Esophagus muscularis mucosa (tissue), 4 donors: ENCODE measurements at places on chromosomes 4 and X. TPM values are rescaled to one million over a fixed set of nuclear protein-coding genes. Genes with fewer than 3 reads are reported as not detected.

DNA sequence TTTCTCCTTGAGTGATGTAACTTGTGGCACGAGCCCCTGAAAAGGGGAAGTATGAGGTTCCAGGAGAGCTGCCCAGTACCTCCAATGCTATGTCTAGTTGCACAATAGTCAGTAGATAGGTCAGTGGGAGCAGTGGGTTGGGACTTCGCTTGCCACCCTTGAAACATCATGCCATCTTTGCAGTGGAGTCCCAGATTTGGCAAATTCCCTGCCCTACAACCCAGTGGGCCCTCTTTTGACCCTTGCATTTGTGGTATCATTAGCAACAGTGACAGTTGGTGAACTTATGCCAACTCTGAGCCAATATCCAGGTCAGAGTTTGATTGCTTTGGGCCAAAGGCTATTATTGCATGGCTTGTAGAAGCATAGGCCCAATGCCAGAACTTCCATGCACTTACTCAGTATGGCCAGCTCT is 12.3 kb downstream of the FHL1 start:
- no peak overlapping the region for H3K4me3 ChIP-seq
- H3K4me1 ChIP-seq: peaks cover 55% of the 10 kb centered on the region
- no peaks in the 10 kb centered on the region for H3K27me3 ChIP-seq
- peak overlapping the region; percentile 98 for H3K27ac ChIP-seq
- H3K36me3 ChIP-seq: no peaks in the 10 kb centered on the region

DNA sequence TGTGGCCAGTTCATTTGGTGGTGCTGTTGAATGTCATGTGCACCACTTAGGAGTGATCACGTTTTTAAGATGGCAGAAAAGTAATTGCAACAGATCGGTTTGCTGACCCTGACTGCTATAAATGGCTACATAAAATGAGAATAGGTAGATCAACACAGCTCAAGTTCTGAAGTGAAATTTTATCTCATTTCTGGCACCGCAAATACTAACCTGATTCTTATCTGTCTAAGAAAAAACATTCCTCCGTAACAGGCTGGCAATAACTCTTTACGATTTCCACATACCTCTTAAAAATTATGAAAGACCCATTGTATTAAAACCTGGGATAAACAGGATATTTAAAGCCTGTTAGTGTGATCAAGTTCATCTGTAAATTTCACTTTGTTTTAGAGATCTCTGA is 387.5 kb downstream of the PDGFC start:
- H3K27ac ChIP-seq: no peak overlapping the region
- H3K4me3 ChIP-seq: no peak overlapping the region
- H3K4me1 ChIP-seq: no peaks in the 10 kb centered on the region
- DNase-seq: no peak

- H3K4me3 ChIP-seq: no peak overlapping the region
- H3K27ac ChIP-seq: no peak overlapping the region
- no peaks in the 10 kb centered on the region for H3K27me3 ChIP-seq
- peak; percentile 55 for DNase-seq
- no peaks in the 10 kb centered on the region for H3K36me3 ChIP-seq
These were observed 21.8 kb downstream of the CRLF2 start for GRCh38 chrX:1190596-1191145.

GRCh38 chr4:121989715-121990114 is 37.9 kb upstream of the TRPC3 start:
- no peaks in the 10 kb centered on the region for H3K4me1 ChIP-seq
- H3K27me3 ChIP-seq: no peaks in the 10 kb centered on the region
- H3K36me3 ChIP-seq: no peaks in the 10 kb centered on the region
- H3K4me3 ChIP-seq: no peak overlapping the region
- DNase-seq: no peak

DNA sequence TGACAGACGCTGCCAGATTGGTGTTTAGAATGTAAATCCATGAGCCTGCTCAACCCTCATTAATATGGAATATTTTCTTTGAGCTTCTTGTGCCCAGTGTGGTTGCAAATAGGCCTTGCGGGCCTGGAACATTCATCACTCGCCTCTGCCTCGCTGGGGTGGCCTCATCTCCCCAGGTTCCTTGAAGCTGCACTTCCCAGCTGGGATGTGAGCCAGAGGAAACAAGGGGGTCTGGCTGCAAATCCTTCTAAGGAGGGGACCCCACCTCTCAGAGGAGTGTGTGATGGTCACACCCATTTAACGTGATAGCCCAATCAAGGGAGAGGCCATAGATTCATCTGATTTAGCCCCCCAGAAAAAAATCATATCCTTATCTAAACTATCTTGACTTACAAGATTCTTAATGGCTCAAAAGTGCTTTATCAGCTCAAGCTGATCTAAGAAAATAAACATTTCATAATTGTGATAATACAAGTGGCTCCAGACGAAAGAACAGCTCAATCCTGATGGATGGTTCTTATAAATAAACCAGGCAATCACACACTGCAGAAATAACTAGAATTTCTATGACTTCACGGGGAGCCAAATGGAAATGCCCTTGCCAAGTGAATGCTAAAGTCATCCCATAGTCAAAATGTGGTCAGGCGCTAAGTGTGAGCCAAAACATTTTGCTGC is 189.9 kb downstream of the PTTG2 start:
- no peak for DNase-seq
- no peak overlapping the region for H3K4me3 ChIP-seq
- H3K36me3 ChIP-seq: no peaks in the 10 kb centered on the region
- H3K27me3 ChIP-seq: no peaks in the 10 kb centered on the region

DNA sequence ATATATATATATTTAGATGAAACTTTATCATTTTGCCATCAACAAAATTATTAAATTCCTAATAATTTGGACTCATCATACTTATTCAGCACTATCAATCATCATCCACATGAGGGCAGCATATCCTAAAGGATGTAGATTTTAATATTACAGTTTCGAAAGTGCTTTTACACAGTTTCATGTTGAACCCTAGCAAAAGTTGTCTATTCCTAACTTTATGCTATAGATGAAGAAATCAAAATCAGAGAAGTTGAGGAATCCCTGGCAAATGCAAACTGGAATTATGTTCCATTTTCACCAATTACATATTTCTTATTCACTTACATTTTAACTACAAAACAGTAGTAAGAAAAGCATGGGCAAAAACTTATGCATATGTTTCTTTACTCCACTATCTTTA is 36.6 kb upstream of the UGT2A1 start:
- H3K4me1 ChIP-seq: no peaks in the 10 kb centered on the region
- H3K27ac ChIP-seq: no peak overlapping the region
- H3K36me3 ChIP-seq: no peaks in the 10 kb centered on the region
- H3K4me3 ChIP-seq: no peak overlapping the region
- H3K27me3 ChIP-seq: no peaks in the 10 kb centered on the region

DNA sequence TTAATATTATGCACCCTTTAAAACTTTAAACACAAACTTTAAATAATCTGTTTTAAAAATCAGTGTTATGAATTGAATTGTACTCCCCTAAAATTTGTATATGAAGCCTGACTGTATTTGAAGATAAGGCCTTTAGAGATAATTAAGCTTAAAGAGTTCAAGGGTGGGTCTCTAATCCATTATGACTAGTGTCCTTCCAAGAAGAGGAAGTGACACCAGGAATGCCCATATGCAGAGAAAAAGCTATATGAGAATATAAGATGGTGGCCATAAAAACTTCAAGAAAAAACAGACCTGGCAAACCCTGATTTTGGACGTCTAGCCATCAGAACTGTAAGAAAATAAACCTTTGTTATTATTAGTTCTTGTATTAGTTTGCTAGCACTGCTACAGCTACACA is 29.0 kb downstream of the UGT2A2 start:
- H3K27me3 ChIP-seq: no peaks in the 10 kb centered on the region
- H3K4me3 ChIP-seq: no peak overlapping the region
- DNase-seq: no peak
- no peaks in the 10 kb centered on the region for H3K36me3 ChIP-seq
- H3K27ac ChIP-seq: no peak overlapping the region

GRCh38 chr4:123589301-123589700 is 192.7 kb downstream of the SPRY1 start:
- DNase-seq: no peak
- H3K36me3 ChIP-seq: no peaks in the 10 kb centered on the region
- H3K27me3 ChIP-seq: no peaks in the 10 kb centered on the region
- H3K27ac ChIP-seq: peak overlapping the region; percentile 57

- H3K4me3 ChIP-seq: no peak overlapping the region
- no peaks in the 10 kb centered on the region for H3K4me1 ChIP-seq
- no peaks in the 10 kb centered on the region for H3K27me3 ChIP-seq
- no peaks in the 10 kb centered on the region for H3K36me3 ChIP-seq
- H3K27ac ChIP-seq: no peak overlapping the region
These were observed 19.0 kb downstream of the IGSF1 start for GRCh38 chrX:131270080-131270479.

DNA sequence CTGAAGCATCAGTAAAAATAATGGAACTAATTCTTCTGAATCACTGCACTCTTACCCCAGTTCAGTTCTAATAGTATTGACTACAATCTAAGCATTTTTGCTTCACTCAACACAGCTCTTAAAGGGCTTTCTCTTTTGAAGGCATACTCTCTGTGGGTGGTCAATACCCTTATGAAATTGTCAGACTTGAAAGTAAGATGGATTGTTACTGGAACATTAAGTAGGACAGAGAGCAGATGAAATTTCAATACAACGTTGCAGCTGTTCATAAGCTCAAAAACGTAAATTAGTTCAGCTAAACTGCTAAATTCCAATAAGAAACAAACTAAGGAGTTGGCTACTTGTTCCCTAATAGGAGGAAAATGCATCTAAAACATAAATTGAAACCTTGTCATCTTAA is 352.3 kb upstream of the TENM3 start:
- no peak for DNase-seq
- no peaks in the 10 kb centered on the region for H3K27me3 ChIP-seq
- no peak overlapping the region for H3K27ac ChIP-seq
- H3K4me1 ChIP-seq: no peaks in the 10 kb centered on the region
- no peak overlapping the region for H3K4me3 ChIP-seq

- H3K4me3 ChIP-seq: peak overlapping the region; percentile 54
- no peaks in the 10 kb centered on the region for H3K27me3 ChIP-seq
- no peak for DNase-seq
- peak overlapping the region; percentile 64 for H3K27ac ChIP-seq
- H3K36me3 ChIP-seq: no peaks in the 10 kb centered on the region
These were observed 201.9 kb upstream of the AGTR2 start for GRCh38 chrX:115968436-115969252.

- no peaks in the 10 kb centered on the region for H3K4me1 ChIP-seq
- no peak for DNase-seq
- no peaks in the 10 kb centered on the region for H3K36me3 ChIP-seq
- H3K27me3 ChIP-seq: no peaks in the 10 kb centered on the region
- H3K4me3 ChIP-seq: no peak overlapping the region
These were observed 22.8 kb downstream of the HSD17B13 start for GRCh38 chr4:87299898-87300297.

- H3K36me3 ChIP-seq: no peaks in the 10 kb centered on the region
- peak overlapping the region; percentile 36 for H3K4me3 ChIP-seq
- peak overlapping the region; percentile 70 for H3K27ac ChIP-seq
- no peaks in the 10 kb centered on the region for H3K4me1 ChIP-seq
These were observed 6.9 kb upstream of the CLOCK start for GRCh38 chr4:55553441-55554201.

GRCh38 chr4:173230062-173230461 is 61.5 kb downstream of the GALNT7 start:
- no peak overlapping the region for H3K27ac ChIP-seq
- H3K4me1 ChIP-seq: no peaks in the 10 kb centered on the region
- H3K27me3 ChIP-seq: no peaks in the 10 kb centered on the region

DNA sequence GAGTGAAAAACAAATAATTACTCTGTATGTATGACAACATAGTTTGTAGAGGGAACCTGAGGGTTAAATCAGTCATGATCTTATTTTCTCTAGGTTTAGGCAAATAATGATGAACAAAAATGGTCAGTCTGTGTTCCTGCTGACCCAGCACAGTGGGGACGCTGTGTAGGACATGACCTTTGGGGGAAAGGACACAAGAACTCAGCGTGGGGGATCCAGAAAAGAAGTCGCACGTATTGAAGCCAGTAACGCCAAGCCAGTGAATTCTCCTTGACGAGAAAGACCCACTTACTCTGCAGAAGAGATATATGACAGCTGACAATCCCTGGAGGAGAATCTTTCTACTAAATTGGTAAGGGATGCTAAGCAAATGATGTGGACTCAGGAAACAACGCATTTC is 36.6 kb downstream of the HELT start:
- H3K27ac ChIP-seq: no peak overlapping the region
- no peaks in the 10 kb centered on the region for H3K27me3 ChIP-seq
- H3K4me1 ChIP-seq: no peaks in the 10 kb centered on the region

DNA sequence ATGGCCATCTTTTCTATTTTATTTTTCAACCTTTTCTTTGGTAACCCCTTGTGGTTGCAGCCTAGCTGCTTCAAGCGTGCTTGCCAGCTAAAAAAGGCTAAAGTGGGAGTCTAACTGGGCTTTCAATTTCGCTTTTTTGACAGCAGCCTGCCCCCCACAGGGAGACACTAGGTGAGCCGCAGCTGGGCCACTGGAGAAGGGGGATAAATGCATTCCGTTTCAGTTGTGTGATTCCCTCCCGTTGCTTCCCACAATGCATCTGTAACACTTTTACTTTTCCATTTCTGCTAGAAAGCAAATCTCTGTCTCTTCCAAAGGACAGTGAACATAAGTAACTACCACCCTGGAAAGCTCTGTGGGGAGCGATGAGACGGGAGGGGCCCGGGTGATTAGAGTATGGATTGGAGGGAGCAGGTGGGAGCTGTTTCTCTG is 86.3 kb upstream of the RAPGEF2 start:
- H3K4me1 ChIP-seq: peaks cover 5% of the 10 kb centered on the region
- no peaks in the 10 kb centered on the region for H3K27me3 ChIP-seq
- H3K27ac ChIP-seq: peak overlapping the region; percentile 18
- H3K4me3 ChIP-seq: peak overlapping the region; percentile 34

DNA sequence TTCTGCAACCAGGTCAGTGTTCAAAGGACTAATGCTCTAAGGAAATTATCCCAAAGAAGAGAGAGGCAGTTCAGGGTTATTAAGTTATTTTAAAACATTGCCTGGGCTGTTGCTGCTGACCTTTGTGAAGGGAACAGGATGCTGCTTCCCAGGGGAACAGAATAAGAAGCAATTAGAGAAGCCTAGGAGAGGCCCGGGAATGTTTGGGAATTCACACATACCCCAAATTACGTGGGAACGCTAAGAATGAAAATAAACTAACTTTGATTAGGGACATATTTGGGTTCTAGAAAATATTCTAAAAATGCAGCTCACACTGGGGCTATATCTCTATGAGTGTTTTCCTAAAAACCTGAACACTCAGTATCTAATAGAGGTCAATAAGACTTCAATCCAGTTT is 243.1 kb upstream of the FTHL17 start:
- H3K4me1 ChIP-seq: peaks cover 8% of the 10 kb centered on the region
- no peak overlapping the region for H3K4me3 ChIP-seq
- H3K27ac ChIP-seq: peak overlapping the region; percentile 6

- peaks cover 26% of the 10 kb centered on the region for H3K4me1 ChIP-seq
- no peak overlapping the region for H3K4me3 ChIP-seq
- no peak overlapping the region for H3K27ac ChIP-seq
- no peaks in the 10 kb centered on the region for H3K27me3 ChIP-seq
- no peak for DNase-seq
These were observed 11.0 kb downstream of the ARSJ start for GRCh38 chr4:113968473-113968872.

- no peaks in the 10 kb centered on the region for H3K4me1 ChIP-seq
- H3K4me3 ChIP-seq: no peak overlapping the region
- H3K27ac ChIP-seq: no peak overlapping the region
- no peaks in the 10 kb centered on the region for H3K36me3 ChIP-seq
- DNase-seq: no peak
These were observed 329.7 kb downstream of the UNC5C start for GRCh38 chr4:95219109-95219508.

- H3K4me1 ChIP-seq: no peaks in the 10 kb centered on the region
- H3K27ac ChIP-seq: no peak overlapping the region
- H3K27me3 ChIP-seq: no peaks in the 10 kb centered on the region
- no peak overlapping the region for H3K4me3 ChIP-seq
- no peaks in the 10 kb centered on the region for H3K36me3 ChIP-seq
These were observed 9.1 kb downstream of the EMCN start for GRCh38 chr4:100508691-100509090.

Gene NHS
- total RNA-seq: 5.0 TPM

Gene GABRE
- total RNA-seq: 5.0 TPM

Gene HSFX1
- total RNA-seq: 2.0 TPM

Gene ANXA3
- 98.4 TPM for total RNA-seq

Gene PNMA6A
- total RNA-seq: 1.2 TPM

Gene SPIN4
- 2.2 TPM for total RNA-seq
